Stimulated activated CD8-positive, alpha-beta memory T cell treated with anti-CD3 and anti-CD28 coated beads, Interleukin-4, amount 100 ng/mL, for 1 hour (primary cell): ENCODE measurements at places on chromosomes 4 and X.

- DNase-seq = no peak
Measured at GRCh38 chr4:71338846-71339593, at the start of gene SLC4A4. Gene SLC4A4 (plus strand): TSS chr4:71339020.

DNA sequence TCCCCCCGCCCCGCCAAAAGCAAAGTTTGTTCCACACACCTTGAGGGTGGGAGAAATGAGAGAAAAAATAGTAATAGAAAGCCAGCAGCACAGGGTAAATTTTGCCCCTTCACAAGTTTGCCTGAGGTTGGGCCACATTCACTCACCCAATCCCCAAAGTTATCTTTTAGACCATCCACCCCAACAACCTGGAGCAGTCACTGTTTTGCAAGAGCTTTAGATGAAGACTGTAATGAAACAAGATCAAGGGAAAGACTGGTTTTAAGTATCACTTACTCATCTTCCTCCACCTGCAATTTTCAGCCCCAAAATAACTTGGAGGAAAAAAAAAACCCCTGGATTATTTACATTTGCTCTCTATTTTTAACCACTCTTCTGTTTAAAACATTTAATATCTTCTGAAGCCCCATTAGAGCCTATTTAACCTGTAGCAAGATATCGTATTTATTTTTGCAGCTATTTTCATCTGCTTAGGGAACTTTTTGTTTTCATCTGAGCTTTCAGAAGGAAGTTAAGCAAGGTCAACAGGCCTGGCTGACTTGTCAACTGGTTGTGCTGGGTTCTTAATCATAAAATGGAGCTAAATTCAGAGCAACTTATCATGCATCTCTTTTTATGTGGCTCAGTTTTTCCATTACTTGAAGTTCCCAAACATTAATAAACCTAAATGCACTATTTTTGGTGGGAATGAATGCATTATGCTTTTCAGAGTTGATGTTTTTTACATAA is 24.6 kb upstream of the TBL1X start:
- DNase-seq = no peak

DNA sequence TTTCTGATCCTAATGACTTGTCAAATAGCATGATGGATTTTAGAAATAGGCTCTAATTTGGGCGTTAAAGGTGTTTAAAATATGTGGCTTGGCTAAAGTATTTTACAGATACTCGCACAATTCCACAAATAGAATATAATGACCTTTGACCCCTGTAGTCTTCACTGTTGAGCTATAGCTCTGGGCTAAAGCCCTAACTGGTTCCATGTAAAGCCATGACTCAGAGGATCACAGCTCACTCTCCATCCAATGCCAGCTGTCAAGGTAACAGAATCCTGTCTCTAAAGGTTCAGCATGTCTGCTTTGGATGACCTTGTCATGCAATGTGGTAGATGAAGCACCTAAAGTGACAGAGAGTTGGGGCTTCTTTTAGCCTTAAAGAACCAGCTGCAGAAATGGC is 42.5 kb downstream of the TLR10 start:
- no peak for DNase-seq

- DNase-seq = no peak
Measured at GRCh38 chr4:80611678-80611979, 276.1 kb downstream of the CFAP299 start.

- DNase-seq = no peak
Measured at GRCh38 chr4:36152735-36153134, 91.6 kb downstream of the ARAP2 start.

DNA sequence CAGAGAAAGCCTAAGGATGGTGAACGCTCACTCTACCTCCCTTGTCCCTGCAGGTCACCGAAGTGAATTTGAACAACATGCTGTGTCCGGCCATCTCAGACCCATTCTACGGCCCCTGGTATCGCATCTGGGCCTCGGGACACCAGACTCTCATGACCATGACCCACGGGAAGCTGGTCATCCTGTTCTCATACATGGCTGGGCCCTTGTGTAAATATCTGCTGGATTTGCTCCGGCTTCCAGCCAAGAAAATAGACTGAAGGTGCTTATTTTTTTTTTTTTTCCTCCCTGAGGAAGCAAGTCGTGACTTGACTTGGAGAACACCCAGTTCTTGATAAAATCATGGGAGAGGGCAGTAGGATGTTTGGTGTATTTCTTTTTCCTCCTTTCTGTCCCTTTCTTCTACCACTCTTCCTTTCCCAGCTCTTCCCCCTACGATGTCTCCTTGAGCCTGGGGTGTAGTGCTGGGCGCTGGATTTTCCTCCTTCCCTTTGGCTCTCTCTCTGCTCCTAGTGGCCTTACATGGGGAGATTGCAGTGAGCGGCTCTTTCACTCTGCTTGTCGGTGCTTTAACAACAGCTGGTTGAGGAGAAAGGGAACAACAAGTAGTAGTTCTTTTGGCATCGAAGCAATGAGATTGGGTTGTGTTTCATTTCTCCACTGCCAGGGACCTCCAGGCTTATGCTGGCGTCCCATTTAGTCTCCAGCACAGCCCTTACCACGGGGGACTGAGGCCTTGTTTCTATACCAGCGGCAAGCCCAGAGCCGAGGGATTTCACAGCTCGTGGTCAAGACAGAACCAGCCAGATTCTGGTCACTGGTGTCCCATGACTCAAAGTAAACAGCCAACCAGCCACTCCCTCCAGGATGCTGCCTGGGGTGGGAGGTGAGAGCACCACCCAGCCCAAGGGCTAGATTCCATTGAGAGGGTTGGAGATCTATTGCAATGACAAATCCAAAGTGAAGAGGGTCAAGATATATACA is 144.4 kb downstream of the AMMECR1 start:
- DNase-seq = no peak

- DNase-seq = no peak
Measured at GRCh38 chrX:108415891-108416290, 22.3 kb downstream of the COL4A6 start.

- no peak for DNase-seq
Measured at GRCh38 chr4:167943872-167944505, 148.3 kb upstream of the ANXA10 start.

DNA sequence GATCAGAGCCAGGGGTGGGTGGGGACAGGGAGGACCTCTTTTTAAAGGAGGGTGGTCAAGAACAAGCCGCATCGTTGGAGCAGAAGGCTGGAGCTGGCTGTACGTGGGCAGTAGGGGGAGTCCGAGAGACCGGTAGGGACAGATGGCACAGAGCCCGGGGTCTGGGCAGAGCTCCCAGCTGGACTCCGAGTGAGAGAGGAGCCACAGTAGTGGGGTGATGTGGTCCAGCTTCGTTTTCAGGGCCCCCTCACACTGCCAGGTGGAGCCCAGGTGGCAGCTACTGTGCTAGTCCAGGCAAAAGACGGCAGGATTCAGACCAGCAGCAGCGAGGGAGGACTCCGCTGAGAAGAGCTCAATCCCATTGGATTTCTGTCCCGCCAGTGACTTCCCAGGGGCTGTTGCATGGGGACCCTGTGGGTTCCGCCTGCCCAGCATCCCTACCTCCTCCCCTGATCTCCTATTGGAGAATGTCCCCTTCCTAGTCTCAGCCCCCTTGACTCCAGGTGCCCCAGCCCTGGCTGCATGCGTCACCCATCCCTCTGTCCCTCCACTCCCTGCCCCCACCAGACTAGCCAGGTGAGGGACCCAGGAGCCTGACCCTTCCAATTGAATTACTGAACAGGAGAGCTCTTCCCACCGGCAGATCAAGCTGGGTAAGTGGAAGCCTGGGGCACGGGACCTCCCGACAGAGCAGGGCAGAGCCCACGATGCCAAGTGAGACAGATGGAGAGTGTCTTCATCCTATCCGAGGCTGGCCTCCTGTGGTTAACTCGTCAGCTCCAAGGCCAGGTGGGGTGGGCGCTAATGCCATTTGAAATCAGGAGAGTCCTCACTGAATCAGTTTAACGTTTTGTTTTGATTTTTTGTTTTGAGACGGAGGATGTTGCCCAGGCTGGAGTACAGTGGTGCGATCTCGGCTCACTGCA is 2.9 kb downstream of the ARHGAP4 start:
- DNase-seq = no peak

GRCh38 chrX:123487669-123488068 is 245.2 kb downstream of the THOC2 start:
- no peak for DNase-seq

GRCh38 chr4:80196259-80196921 is 913 bp upstream of the PRDM8 start:
- DNase-seq = no peak

GRCh38 chr4:141797966-141798365 is 161.6 kb downstream of the IL15 start:
- DNase-seq = no peak

GRCh38 chr4:84366161-84366560 is 132.9 kb downstream of the NKX6-1 start:
- no peak for DNase-seq

DNA sequence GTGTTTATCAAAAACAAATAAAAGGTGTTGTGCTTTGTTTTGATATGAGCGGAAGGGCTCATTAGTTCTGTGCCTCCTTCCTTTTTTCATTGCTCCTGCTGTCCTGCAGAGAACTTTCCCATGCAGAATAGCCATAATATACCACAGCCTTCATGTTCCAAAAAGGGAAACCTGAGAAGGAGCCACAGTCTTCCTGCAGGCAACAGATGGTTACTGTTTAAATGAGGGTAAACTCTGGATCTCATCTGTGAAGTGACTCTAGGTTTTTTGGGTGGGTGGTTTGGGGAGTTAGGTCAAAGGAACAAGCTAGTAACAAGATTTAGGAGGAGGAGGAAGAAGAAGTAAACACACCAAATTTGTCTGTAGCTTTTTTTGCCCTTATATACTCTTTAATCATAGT is 131.8 kb downstream of the BMPR1B start:
- no peak for DNase-seq

- no peak for DNase-seq
Measured at GRCh38 chrX:2449135-2449886, 51.5 kb downstream of the DHRSX start.

DNA sequence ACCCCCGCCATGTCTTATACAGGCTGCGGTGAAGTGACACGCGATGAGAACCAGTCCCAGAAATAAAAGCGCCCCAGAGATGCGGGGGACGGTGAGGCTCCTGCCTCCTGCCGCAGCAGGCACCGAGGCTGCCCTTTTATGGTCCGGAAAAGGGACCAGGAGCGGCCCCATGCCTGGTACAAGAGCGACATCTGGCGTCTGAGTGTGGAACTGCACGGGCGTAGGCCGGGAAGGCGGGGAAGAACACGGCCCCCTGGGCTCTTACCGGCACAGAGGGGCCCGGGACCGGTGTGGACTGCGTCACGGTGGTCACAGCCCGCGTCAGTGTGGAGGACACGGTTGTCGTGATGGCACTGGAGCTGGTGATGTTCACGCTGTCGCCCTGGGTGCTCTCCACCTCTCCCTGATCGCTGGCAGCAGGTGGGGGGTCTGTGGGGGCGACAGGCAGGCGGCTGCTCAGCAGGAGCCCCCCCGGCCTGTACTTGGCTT is 8.9 kb upstream of the RENBP start:
- DNase-seq = peak; percentile 61

DNA sequence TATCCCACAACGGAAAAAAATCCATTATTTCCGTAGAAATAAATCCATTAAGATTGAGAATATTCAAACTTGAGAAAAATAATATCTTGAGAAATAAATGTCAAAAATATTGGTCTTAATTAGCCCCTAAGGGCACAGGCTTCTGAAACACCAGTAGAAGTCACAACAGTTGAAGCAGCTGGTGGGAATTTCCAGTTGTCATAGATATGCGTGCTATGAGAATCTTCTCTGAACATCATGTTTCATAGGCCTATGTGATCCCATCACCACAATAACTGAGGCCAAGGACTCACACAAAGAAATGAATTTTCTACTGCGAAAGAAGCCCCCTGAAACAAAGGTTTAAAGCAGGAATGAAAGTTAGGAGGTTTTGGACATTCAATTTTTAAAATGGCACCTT is 292.0 kb downstream of the DTHD1 start:
- no peak for DNase-seq

DNA sequence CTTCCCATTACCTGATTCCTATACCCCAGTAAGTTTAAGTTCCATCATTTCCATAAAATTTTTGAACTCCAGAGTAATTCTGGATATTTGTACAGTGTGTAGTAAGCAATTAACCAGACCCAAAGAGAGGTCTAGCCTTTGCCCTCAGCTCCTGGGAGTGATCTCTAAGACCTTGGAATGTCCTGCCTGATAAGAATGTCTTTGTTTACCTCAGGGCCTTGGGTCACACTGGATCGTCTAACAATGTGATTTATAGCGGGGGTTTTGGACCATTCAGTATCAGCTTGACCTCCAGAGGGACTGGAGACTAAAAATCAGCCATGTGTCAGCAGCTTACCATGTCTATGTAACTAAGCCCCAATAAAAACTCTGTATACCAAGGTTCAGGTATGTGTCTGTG is 330.9 kb upstream of the PPP1R2C start:
- DNase-seq = no peak

DNA sequence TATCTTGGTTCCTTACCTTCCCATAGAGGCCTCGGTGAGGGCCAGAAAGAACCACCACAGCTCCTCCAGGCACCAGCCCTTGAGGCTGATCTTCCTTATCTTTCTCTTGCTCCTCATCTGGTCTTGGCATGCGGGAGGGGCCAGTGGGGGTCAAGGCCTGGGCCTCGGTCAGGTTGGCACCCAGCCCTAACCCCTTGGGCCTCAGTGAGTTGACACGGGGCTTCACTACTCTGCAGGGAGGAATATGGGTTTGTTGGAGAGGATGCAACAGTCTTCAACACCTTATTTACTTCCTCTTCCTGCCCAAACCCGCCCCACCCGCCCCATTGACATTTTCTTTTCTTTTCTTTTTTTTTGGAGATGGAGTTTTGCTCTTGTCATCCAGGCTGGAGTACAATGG is 6.0 kb downstream of the GPKOW start:
- no peak for DNase-seq

- no peak for DNase-seq
Measured at GRCh38 chr4:76610751-76611547, 175.9 kb downstream of the SHROOM3 start.

DNA sequence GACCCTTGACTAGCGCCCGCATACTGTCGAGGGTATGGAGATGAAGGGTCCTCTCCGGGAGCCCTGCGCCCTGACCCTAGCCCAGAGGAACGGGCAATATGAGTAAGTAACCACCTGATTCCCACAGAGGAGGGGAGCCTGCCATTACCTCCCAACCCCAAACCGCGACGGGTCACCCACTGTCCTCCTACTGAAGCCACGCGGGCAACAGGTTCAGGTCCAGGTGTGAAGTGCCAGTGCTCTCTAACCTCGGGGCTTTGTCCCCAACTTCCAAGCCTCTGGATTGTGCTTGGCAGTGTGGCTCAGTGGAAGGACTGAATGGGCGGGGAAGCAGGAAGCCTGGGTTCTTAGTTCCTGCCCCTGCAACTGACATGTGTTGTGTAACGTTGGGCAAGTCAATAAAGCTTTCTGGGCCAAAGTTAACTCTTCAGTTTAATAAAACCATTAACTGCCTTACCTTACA is 694 bp downstream of the OCRL start:
- no peak for DNase-seq
